ENCODE measurements at places on chromosomes 4 and X. TPM values are rescaled to one million over a fixed set of nuclear protein-coding genes. Genes with fewer than 3 reads are reported as not detected.

- no peak for DNase-seq
Observed at GRCh38 chr4:160450876-160451275, 1348.0 kb downstream of the RAPGEF2 start.

DNA sequence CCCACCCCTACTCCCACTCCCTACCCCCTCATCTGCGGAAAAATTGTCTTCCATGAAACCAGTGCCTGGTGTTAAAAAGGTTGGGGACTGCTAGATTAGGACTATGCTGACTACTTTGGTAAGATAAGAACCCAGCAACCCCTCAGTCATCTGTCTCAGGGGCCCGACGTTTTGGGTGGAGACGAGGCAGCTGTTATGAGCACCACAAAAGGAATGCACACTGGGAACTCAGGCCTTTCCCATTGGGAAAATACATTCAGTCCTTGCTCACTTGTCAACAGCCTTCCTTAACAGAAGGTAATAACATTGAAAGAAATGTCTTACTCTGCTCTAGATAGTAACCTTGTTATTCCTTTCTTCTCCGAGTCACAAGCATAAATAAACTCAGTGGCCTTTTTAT, 310.8 kb downstream of the AFF2 start:
- DNase-seq = no peak

GRCh38 chr4:158845311-158846041, 76.7 kb downstream of the FNIP2 start:
- DNase-seq = no peak

- DNase-seq = no peak
Observed at GRCh38 chr4:92387459-92388069, 83.8 kb downstream of the GRID2 start.

AFP gene
- not detected for total RNA-seq

All from osteocyte (in vitro differentiated cells).